Lung microvascular endothelial cell (primary cell): ENCODE measurements at places on chromosomes 2 and 18. TPM values are rescaled to one million over a fixed set of nuclear protein-coding genes. Genes with fewer than 3 reads are reported as not detected.

- peak; percentile 76 for DNase-seq
Observed at GRCh38 chr2:237060534-237061312, 25.0 kb upstream of the COPS8 start.

NTSR2 gene
- not detected in 2 replicates for total RNA-seq

GALNT13 gene
- 0.20 and 0.22 TPM in 2 replicates for total RNA-seq

TRIM43 gene
- total RNA-seq = not detected in 2 replicates

ALPG gene
- not detected in 2 replicates for total RNA-seq

DNA sequence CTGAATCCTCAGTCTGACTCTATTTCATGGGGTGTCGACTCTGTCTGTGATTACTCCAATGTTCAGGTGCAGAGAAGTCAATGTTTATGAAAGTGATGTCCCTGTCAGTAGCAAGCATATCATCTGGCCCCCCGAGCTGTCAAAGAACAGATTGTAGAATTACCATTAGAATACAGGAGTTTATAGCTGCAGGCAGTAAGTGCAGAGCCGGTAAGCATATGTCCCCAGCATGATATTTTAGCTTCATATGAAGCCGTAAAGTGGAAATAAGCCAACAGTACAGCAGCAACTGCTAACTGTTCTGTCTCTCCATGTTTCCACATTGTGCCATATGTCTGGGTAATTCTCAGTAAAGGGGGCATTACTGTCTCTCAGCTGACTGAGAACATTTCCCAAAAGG lies 541.8 kb downstream of the SOX11 start:
- no peak for DNase-seq

DNA sequence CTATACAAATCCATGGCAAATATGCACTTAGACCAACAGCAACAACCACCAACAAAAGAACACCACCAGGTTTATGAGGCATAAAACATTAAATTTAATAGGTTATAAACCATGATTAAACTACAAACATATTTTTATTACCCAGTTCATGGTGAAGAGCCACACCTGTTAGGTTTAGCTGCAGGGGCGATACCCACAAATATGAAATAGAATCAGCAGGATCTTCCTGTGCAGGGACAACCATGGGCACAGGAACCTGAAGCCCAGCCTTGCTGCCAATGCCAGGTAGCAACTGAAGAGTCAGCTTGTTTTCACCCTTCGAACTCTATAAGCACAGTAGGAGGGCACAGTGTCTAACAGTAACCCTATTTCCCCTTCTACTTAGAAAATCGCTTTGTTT lies 675.0 kb downstream of the SATB2 start:
- no peak for DNase-seq

MALL gene
- total RNA-seq = 13.7 and 46.0 TPM in 2 replicates

GRCh38 chr2:174485788-174486562 lies 854 bp downstream of the GPR155 start:
- no peak for DNase-seq

DNA sequence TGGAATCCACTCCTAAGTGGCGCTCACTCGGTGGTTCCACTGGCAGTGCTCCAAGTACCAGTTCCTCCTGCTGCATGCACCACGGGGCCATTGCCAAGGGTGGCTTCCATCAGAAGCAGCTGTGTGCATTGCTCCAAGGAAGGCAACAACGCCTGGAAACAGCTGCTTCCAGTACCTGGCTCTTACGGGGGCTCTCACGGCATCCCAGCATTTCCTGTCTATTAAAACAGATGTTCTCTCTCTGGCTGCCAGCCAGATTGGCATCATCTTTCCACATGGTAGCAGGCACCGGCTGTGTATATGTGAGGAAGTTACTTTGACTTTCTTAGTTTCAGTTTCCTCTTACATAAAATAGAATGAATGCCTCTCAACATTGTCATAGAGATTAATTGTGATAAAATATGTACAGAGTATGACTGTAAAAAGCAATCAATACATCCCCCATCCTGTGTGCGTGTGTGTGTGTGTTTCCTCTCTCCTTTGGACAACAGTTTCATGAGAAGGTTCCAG lies 84.9 kb downstream of the CMPK2 start:
- DNase-seq = peak; percentile 70

- DNase-seq = no peak
Observed at GRCh38 chr2:157337978-157338377, 12.4 kb upstream of the ERMN start.
